ENCODE measurements at places on chromosomes 13 and 19.
A peak's percentile ranks its signal among the peaks of the same experiment; 100 is the strongest.

GRCh38 chr13:29315847-29316246 lies 279.6 kb downstream of the SLC7A1 start:
- no peak for DNase-seq

- no peak for DNase-seq
Observed at GRCh38 chr19:45996933-45997332, 1.7 kb downstream of the CCDC61 start.

DNA sequence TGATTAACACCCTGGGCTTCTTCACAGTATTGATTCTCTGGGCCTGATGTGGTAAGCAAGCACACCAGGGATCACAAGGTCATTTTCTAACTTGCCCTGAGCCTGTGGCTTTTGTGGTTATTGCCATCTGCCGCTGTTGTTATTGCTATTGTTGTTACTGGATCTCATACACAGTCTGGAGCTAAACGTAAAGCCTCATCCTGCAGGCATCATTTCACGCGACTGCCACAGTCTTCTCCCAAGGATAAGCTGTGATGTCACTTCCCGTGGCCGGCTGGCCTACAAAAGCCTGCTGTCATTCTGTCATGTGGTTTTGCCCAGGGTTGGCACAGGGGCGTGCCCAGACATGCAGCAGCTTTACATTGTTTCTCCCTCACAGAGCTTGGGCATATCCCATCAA lies 154.0 kb upstream of the GPR12 start:
- DNase-seq, result no peak

GRCh38 chr19:1651568-1652291 lies 685 bp downstream of the TCF3 start:
- no peak for DNase-seq

GRCh38 chr13:33992881-33993336 lies 175.0 kb downstream of the RFC3 start:
- DNase-seq, result no peak

DNA sequence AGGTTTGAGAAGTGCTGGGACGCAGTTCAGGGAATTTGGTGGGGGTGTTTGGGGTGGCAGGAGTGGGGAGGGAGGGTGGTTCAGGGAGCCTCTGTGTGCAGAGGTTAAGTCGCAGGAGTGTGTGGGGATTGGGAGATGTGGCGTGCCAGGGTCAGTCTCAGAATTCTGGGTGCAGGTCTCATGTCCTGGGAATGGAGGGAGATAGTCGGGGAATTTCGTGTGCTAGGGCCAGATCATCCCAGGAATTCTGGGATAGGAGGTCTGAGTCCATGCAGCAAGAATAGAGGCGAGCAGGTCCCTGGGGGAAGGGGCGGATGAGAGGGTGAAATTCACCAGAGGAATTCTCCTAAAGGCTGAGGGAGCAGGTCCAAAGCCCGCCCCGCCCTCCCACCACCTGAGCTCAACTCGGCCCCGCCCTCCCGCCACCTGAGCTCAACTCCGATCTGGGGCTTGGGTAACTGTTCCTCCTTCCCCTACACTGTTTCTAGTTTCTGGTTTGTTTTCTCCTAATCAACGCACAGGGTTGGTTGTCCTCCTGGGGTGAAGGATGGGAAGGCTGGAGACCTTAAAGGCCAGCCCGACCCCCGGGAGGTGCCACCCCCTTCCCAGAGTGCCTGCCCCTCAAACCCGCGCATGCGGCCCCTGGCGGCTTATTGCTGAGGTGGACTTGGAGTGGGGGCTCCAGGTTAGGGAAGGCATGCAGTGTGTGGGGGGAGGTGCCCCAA lies 15.2 kb downstream of the KCNC3 start:
- DNase-seq, result no peak

GRCh38 chr19:15702534-15702930 lies 25.3 kb upstream of the OR10H2 start:
- DNase-seq, result no peak

DNA sequence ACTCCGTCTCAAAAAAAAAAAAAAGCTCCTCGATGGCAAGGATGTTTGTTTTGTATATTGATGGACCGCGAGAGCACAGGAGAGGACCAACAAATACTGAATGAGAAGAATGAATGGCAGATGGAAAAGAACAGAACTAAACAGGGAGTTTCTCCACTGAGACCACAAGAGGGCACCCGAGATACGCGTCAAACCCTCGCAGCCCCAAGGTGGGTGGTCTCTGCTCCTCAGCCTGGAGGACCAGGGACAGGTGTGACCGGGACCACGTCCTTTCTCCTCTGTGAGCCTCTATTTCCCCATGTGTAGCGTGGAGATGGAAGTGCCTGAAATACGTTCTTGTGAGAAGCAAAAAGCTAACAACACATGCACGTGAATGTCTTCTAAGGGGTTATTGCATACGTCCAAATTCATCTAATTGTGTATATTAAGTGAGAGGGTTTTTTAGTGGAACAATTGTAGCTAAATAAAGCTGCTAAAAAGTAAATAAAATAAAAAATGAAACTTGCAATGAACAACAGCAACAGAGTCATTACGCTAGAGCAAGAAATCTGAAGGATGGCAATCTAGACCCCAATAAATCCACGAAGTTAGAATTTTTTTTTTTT lies 8.3 kb upstream of the CDC42EP5 start:
- DNase-seq, result no peak

GRCh38 chr19:49937750-49938381 lies 8.6 kb upstream of the NUP62 start:
- peak; percentile 86 for DNase-seq

- no peak for DNase-seq
Observed at GRCh38 chr13:91805605-91806004, 407.2 kb downstream of the GPC5 start.

DNA sequence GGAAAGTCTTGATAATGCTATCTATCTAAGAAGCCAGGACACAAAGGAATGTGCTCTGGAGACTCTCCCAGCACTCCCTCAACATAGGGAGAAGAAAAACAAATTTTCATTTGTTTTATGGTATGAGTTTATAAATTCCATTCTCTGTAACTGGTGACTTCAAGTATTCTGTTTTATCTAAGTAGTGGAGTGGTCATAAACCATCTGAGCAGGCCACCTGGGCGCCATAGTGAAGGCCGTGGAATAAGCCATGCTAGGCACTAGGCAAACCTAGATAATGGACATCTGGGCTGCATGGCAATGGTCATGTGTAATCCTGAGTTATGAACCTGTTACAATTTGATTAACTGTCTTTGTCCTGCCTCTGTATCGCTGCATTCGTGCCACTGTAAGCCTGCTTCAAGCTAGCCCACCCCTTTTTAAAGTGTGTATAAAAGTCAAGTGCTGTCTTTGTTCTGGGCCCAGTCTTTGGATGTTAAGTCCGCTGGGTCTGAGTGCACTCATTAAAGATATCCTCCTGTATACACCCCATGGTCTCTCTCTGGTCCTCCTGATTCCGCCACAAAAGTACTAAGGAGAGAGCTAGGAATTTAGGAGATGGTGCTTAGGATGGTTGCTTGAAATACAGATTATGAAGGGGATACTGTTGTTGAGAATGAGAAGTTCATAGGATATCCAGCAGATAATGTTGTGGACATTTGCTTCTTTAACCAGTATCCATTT lies 13.2 kb downstream of the GTF2F2 start:
- DNase-seq, result no peak

DNA sequence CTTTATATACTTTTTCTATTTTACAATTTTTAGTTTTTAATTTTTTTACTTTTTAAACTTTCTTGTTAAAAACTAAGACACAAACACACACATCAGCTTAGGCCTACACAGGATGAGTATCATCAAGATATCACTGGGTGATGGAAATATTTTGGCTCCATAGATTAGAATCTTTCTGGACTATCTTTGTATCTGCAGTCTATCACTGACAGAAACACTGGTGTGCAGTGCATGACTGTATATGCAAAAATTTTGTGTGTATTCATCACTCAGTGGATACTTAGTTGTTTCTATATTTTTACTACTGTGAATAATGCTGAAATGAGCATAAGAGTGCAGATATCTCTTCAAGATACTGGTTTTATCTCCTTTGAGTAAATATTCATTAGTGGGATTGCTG lies 68.0 kb upstream of the GPC6 start:
- DNase-seq, result no peak

DNA sequence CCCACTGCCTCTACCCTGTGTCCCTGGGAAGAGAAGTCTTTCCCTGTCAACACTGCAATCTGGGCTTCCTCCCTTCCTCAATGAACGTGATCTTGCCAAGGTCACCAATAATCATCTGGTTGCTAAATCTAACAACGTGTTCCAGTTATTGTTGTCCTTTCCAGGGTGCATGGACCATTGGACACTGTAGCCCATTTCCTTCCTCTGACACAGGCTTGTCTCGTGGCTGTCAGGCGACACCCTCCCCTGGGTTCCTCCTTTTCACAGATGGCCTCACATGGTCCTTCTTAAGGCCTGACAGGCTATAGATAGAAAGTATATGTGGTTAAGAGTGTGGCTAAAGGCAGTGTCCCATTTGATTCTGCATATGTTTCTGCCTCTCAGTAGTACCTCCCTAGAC lies 67.7 kb upstream of the STARD13 start:
- DNase-seq, result no peak

DNA sequence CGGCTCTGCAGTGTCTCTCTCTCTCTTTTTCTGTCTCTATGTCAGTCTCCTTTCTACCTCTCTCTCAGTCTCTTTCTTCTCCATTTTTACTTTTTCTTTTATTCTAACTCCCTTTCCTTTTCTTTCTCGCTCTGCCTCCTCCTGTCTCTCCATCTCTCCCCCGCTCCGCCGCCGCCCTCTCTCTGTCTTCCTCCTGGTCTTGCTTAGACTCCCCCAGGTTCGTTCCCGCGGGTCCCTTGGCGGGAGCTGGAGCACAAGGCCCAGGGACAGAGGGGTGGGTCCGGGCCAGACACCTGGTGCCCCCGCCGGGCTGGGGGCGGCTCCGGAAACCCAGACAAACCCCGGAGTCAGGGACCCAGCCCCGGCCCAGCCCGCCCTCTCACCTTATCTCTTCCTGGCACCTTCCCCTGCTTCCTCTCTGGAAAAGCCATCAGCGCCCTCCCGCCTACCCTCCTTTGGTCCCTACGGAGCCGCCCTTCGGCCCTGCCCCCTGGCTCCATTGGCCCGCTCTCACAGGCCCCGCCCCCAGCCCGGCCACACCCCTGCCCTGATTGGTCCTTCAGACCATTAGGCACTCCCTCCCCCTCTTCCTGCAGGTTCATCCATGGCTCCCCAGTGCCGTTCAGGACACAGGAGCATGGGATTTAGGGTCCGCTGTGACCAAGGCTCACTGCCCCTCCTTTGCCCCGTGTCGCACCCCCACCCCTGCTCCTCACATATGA lies 15.4 kb upstream of the NOP53 start:
- peak; percentile 40 for DNase-seq

DNA sequence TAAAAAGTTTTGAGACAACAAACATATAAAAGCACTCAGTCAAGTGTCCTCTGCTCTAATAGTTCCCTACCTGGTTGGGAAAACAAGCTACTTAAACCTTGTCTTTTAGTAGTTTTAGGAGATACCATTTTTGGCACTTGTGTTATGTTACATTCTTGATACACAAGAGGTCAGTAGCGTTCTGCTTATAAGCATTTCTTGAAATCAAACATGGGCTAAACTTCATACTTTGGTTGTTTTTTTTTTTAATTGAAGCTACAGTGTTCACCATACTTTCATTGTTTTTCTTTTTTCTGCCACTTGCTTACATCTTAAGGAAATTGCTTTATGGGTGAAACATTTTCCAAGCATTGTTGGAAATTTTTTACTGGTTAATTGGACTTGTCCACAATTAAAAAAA lies 12.9 kb downstream of the NHLRC3 start:
- no peak for DNase-seq

DNA sequence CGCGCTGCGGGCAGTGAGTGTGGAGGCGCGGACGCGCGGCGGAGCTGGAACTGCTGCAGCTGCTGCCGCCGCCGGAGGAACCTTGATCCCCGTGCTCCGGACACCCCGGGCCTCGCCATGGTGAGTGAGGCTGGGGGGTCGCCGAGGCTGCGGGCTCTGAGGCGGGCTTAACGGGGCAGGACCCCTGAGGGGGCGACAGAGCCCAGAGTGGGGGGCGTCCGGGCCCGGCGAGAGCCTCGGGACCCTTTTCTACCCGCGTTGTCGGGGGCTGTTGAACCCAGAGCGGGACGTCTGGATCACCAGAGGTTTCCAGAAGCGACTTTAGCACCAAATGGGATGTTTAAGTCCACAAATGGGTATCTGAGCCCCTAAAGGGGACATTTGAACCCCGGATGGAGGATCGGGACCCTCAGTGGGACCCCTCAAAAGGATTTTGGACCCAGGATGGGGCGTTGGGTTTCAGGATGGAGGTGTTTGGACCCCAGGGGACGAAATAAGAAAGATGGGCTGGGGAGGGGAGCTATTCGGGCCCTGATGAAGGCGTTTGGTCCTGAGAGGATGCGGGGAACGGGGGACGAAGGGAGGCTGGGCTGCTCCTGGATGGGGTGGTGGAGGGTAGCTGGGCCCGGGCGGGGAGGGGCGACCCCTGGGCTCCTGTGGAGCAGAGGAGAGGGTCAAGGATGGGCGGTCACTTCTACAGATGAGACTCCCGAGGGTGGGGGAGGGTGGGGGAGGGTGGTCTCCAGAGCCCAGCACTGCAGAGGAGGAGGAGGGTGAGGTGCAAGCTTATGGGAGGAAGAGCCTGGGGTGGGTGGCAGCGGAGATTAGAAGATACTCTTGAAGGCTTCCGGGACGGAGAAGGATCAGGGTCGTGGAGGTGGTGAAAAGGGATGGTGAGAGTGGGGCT lies at the start of gene CALM3:
TSS of gene CALM3 (plus strand) at position 13 of the 907 bp plus-strand sequence. CDS start at position 118, 105 bp downstream.
- DNase-seq, result no peak

- no peak for DNase-seq
Observed at GRCh38 chr13:55653497-55653896, 1487.2 kb upstream of the PRR20A start.

GRCh38 chr13:60258349-60258748 lies 94.6 kb upstream of the DIAPH3 start:
- DNase-seq, result no peak

GRCh38 chr19:18657590-18658365 lies 20.9 kb downstream of the KLHL26 start:
- DNase-seq, result no peak

DNA sequence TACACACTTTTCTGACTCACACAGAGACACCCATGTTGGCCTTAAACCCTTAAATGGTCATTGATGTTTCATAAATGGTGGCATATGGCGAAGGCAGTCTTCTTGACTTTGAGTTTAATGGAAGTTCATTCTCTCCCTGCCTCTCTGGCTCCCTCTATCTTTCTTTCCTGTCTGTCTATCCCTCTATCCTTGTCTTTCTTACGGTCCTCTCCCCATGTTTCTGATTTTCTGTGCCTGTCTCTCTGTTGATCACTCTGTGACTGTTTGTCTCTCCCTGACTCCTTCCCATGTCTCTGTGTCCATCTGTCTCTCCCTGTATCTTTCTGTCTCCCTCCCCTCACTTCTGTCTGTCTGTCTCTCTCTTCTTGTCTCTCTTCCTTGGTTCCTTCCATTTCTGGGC lies 43.2 kb upstream of the SHKBP1 start:
- DNase-seq, result no peak

DNA sequence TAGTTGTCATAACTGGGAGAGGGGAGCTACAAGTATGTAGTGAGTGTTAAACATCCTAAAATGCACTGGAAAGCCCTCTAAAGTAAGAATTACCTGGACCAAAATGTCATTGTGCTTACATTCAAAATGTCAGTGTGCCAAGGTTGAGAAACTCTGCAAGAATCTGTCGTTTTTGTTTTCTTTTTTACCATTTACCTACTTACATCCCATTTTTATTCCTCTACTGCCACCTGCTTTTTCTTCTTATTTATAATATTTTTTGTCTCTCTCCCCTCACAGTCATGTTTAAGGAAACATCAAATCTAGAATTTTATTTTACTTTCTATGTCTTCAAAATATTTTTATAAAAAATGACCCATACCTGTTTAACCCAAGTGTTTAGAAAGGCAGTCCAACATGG lies 226.4 kb downstream of the PCDH17 start:
- DNase-seq, result no peak

- DNase-seq, result peak; percentile 16
Observed at GRCh38 chr19:38003438-38004185, 96.6 kb downstream of the SIPA1L3 start.

GRCh38 chr13:53068585-53069520 lies 40.2 kb downstream of the OLFM4 start:
- DNase-seq, result no peak
